ENCODE measurements at places on chromosomes 2 and 18. TPM values are rescaled to one million over a fixed set of nuclear protein-coding genes. Genes with fewer than 3 reads are reported as not detected.

The LBX2 gene
- total RNA-seq = 0.25 TPM

The BCL2L11 gene
- total RNA-seq = 8.4 TPM

The LRATD1 gene
- 3.1 TPM for total RNA-seq

The PRKAG3 gene
- total RNA-seq = 0.14 TPM

The UGT1A8 gene
- not detected for total RNA-seq

The INPP5D gene
- total RNA-seq = 4.9 TPM

The SKOR2 gene
- total RNA-seq = not detected

The UGT1A10 gene
- not detected for total RNA-seq

The SERPINB12 gene
- total RNA-seq = not detected

The TMEM169 gene
- 0.25 TPM for total RNA-seq

The ATP6V1C2 gene
- total RNA-seq = 0.69 TPM

The NFATC1 gene
- 18.3 TPM for total RNA-seq

The IL1F10 gene
- total RNA-seq = not detected

- DNase-seq = no peak
- no peaks in the 10 kb centered on the region for H3K4me1 ChIP-seq
- H3K27me3 ChIP-seq = no peaks in the 10 kb centered on the region
These were observed 149.4 kb upstream of the CDH20 start for GRCh38 chr18:61183798-61184197.

- no peaks in the 10 kb centered on the region for H3K36me3 ChIP-seq
- no peak overlapping the region for H3K4me3 ChIP-seq
- no peaks in the 10 kb centered on the region for H3K27me3 ChIP-seq
- H3K27ac ChIP-seq = no peak overlapping the region
These were observed 52.6 kb upstream of the HS6ST1 start for GRCh38 chr2:128371248-128371630.

GRCh38 chr18:13378150-13378549 lies 159.6 kb downstream of the LDLRAD4 start:
- peaks cover 84% of the 10 kb centered on the region for H3K4me1 ChIP-seq
- H3K27me3 ChIP-seq = no peaks in the 10 kb centered on the region
- no peak for DNase-seq

- peaks cover 51% of the 10 kb centered on the region for H3K4me1 ChIP-seq
- DNase-seq = no peak
- H3K27ac ChIP-seq = peak overlapping the region; percentile 85
- H3K27me3 ChIP-seq = peaks cover 11% of the 10 kb centered on the region
- no peaks in the 10 kb centered on the region for H3K36me3 ChIP-seq
- no peak overlapping the region for H3K4me3 ChIP-seq
These were observed 2.2 kb upstream of the TNS1 start for GRCh38 chr2:218005028-218005427.

- no peak overlapping the region for H3K27ac ChIP-seq
- no peak for DNase-seq
- H3K4me3 ChIP-seq = no peak overlapping the region
- no peaks in the 10 kb centered on the region for H3K36me3 ChIP-seq
These were observed 76.4 kb upstream of the TSPYL6 start for GRCh38 chr2:54332386-54332785.

DNA sequence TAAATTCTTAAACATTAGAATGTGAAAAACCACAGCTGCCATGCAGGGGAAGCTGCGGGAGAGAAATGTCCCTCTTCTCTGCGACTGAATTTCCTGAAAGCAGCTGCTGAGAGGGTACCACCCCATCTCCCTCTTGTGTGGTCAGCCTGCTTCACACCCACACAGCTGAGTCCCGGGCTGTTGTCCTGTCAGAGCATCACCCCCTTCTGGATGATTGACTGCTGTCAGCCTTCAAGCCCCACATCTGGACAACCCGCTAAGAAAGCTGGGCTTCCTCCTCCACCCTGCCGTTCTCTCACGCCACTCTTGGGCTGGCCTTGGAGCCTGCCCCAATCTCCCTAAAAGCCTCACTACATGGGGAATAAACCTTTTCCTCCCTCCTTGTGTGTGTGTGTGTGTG lies 26.0 kb downstream of the SH3YL1 start:
- no peak overlapping the region for H3K4me3 ChIP-seq
- H3K36me3 ChIP-seq = peaks cover 46% of the 10 kb centered on the region
- H3K27ac ChIP-seq = no peak overlapping the region
- H3K4me1 ChIP-seq = no peaks in the 10 kb centered on the region
- H3K27me3 ChIP-seq = no peaks in the 10 kb centered on the region

GRCh38 chr18:48217258-48218250 lies 191.6 kb downstream of the ZBTB7C start:
- H3K4me3 ChIP-seq = no peak overlapping the region
- no peaks in the 10 kb centered on the region for H3K36me3 ChIP-seq
- no peaks in the 10 kb centered on the region for H3K27me3 ChIP-seq
- H3K4me1 ChIP-seq = peaks cover 27% of the 10 kb centered on the region
- DNase-seq = no peak

DNA sequence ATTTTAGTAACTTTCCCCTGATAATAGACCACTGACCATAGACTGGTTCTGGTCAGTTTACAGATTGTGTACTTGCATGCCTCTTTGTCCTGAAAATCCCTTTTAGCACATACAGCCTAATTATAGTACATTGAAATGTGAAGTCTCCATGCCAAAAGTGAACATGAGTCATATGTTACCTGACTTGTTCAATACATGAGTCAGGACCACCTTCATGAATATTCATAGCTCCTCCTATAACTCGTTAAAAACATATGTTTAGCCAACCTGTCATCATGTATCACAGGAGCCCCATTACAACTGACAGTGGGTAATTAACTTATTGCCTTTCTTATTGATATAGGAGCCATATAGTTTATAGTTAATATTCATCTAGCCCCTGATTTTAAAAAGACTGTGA lies 78.6 kb downstream of the SH3YL1 start:
- H3K4me1 ChIP-seq = no peaks in the 10 kb centered on the region
- no peaks in the 10 kb centered on the region for H3K36me3 ChIP-seq
- H3K27ac ChIP-seq = no peak overlapping the region
- DNase-seq = no peak

DNA sequence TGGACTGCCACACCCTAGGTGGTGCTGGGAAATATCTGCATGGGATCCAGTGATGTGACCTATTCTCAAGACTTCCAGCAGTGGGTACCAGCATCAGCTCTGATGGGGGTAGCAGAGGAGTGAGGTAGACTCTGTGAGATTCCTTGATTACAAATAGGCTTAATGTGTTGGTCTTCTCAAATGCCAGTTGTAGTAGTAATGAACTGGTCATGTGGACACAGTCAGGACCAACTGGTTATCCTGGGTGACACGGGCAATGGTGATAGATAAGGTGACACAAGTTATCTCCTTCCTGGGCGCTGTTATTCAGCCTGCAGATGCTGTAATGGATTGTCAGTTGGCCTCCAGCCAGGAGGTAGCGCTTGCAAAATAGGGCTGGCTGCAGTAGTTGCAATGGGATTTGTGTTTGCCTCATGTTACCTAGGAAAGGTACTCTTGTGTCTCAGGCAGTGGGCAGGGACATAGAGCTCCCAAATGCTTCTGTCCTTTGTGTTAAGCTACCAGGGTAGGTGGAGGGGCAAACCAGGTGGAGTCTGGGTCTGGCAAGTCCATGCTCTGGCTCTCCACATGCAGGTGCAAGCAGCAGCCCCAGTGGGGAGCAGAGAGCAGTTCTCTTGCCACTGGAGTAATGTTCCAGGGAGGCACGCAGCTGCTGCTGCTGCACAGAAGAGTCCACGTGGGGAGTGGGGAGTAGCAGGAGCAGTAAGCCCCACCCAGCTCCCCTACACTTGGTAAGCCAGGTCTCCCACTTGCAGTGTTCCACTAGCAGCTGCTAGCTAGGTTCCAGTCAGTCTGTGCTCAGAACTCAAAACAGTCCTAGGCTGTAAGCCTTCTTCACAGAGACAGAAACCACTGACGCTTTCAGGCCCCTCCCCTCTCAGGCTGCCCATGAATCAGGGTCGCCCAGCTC lies 505.4 kb upstream of the DDX18 start:
- H3K27me3 ChIP-seq = no peaks in the 10 kb centered on the region
- H3K36me3 ChIP-seq = no peaks in the 10 kb centered on the region
- DNase-seq = no peak

GRCh38 chr18:79944126-79944731 lies 7.2 kb downstream of the SLC66A2 start:
- H3K27me3 ChIP-seq = no peaks in the 10 kb centered on the region
- H3K4me1 ChIP-seq = peaks cover 91% of the 10 kb centered on the region
- DNase-seq = no peak
- no peak overlapping the region for H3K27ac ChIP-seq

GRCh38 chr2:28633204-28633603 lies 118.4 kb upstream of the PPP1CB start:
- no peak overlapping the region for H3K27ac ChIP-seq
- DNase-seq = no peak
- H3K36me3 ChIP-seq = no peaks in the 10 kb centered on the region
- H3K4me1 ChIP-seq = peaks cover 50% of the 10 kb centered on the region
- H3K27me3 ChIP-seq = no peaks in the 10 kb centered on the region

GRCh38 chr2:32617599-32618189 lies 10.2 kb upstream of the TTC27 start:
- no peak overlapping the region for H3K27ac ChIP-seq
- no peak overlapping the region for H3K4me3 ChIP-seq
- no peak for DNase-seq
- H3K4me1 ChIP-seq = peaks cover 8% of the 10 kb centered on the region
- H3K27me3 ChIP-seq = no peaks in the 10 kb centered on the region

DNA sequence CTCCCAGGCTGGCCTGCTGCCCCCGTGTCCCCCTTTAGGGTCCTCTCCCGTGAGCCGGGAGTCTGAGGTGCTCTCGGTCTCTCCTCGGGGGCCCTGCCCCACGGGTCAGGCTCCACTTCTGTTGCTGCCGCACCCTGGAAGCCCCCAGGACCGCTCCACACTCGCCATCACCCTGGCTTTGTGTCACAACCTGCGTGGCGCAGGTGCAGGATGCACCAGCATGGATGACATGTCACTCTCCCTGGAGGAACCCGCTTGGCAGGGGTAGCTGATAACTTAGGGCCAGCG lies 10.8 kb upstream of the ARHGEF4 start:
- DNase-seq = no peak
- H3K27ac ChIP-seq = no peak overlapping the region
- no peak overlapping the region for H3K4me3 ChIP-seq
- no peaks in the 10 kb centered on the region for H3K36me3 ChIP-seq
- no peaks in the 10 kb centered on the region for H3K4me1 ChIP-seq
- H3K27me3 ChIP-seq = peaks cover under 1% of the 10 kb centered on the region

DNA sequence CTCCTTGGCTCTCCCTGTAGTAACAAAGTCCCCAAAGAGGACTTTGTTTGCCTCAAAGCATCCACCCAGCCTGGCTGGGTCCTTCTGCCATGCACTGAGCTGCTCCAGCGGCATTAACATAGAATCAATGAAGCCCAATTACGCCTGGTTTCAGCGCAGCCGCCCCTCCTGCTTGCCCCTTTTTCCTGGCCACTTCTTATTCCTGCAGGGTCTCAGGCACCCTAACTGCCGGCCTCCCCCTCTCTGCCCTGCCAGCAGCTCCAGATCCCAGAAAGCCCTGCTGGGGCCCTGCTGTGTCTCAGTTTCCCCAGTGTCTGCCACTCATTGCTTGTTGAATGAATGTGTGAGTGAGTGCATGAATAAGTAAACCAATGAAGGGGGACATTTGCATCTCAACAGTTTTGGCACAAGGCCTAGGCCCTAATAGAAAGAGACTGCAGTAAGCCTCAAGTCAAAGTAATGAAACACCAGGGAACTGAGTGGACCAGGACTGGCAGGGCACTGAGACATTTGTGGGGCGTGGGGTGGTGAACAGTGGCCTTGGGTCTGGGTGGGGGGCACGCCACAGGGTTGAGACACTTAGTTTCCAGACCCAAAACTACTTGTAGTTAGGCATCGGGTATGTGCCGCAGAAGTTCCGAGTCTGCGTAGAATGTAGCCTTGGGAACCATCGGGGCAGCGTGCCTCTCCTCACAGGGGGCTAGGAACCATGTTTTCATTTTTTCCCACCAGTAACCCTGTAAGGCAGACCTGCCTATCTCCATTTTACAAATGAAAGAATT lies 60.6 kb downstream of the SMAD7 start:
- no peaks in the 10 kb centered on the region for H3K36me3 ChIP-seq
- DNase-seq = no peak
- no peak overlapping the region for H3K27ac ChIP-seq
- H3K27me3 ChIP-seq = no peaks in the 10 kb centered on the region
- H3K4me3 ChIP-seq = no peak overlapping the region

- no peaks in the 10 kb centered on the region for H3K36me3 ChIP-seq
- no peaks in the 10 kb centered on the region for H3K27me3 ChIP-seq
- DNase-seq = no peak
- H3K27ac ChIP-seq = no peak overlapping the region
- H3K4me3 ChIP-seq = no peak overlapping the region
These were observed 1364.9 kb upstream of the NRXN1 start for GRCh38 chr2:52396836-52397235.
